PC-9 (cell line): ENCODE measurements at places on chromosomes 3 and 15. TPM values are rescaled to one million over a fixed set of nuclear protein-coding genes. Genes with fewer than 3 reads are reported as not detected.

DNA sequence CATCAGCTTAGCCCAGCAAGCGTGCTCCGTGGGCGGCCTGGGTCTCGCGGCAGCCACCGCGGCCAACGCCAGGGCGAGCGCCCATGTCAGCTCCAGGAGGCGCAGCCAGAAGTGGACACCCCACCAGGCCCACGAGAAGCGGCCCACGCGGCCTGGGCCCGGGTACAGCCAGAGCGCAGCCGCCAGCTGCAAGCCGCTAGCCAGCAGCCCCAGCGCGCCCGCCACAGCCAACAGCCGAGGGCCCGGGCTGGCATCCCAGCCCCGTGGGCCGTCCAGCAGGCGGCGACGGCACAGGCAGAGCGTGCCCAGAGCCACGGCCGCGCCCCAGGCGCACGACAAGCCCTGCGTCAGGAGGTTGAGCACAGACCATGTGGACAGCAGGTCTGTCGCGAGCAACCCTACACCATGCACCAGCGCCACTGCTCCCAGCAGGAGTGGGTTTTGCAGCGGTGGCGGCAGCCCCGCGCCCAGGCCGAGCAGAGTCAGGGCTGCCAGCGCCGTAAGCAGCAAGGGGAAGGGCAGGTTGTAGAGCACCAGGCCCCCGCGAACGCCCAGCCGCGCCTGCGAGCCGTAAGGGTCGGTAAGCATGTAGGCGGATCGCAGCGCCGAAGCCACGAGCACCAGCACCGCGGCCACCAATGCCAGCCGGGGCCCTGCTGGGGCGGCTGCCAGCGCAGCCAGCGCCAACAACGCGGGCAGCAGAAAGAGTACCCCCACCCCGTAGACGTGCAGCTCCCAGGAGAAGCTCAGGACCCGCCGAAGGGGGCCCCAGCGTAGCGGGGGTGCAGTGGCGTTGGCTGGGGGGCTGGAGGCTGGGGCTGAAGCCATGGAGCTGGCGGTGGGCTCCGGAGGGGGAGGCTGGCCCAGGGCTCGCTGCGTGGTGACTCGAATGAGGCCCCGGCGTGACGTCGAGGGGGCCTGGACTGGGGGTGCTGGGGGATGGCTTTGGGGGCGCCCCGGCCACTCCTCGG, 4.9 kb downstream of the PRRT3 start:
- peak; percentile 87 for DNase-seq

DNA sequence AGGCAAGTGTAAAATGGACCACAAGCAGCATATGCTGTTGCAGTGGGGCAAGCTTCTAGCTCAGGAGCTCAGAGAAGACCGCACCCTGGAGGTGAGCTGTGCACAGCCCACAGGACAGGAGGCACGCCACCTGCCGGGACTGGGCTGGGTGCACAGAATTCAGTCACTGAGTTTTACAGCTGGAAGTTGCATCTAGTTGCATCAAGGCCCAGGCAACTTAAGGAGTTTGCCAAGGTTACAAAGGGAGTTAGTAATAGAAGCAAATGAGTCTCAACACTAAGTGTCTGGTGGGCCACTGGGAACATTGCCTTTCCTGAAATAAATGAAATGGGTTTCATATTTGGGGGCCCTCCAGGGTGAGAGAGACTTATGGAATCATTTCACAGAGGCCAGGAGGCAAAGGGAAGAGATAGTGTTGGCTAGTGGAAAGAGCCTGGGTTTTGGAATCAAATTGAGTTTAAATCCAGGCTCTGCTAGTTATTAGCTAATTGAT, 36.0 kb upstream of the TIMP4 start:
- peak; percentile 70 for DNase-seq

GRCh38 chr3:79930196-79930595, 162.4 kb upstream of the ROBO1 start:
- no peak for DNase-seq

- DNase-seq = no peak
Measured at GRCh38 chr3:70053293-70053692, 53.8 kb downstream of the SAMMSON start.

DNA sequence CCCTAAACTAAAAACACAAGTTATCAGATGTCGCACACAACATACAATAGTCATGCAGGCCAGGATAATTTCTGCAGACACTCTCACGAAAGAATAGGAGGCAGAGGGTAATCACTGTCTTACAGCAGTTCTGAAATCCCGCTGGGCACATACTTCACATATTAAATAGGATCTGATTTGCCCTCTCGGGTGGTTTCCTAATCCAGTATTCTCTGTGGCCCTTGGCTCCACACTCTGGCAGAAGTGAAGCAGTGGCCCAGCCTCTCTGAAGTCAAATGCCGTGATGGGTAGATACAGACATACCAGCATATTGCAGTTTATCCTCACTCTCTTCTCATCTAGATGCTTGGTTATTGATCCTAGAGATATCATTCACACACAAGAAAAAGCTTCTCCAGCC, 19.0 kb downstream of the GADL1 start:
- DNase-seq = no peak

GRCh38 chr3:426072-426471, 229.5 kb downstream of the CHL1 start:
- DNase-seq = no peak

DNA sequence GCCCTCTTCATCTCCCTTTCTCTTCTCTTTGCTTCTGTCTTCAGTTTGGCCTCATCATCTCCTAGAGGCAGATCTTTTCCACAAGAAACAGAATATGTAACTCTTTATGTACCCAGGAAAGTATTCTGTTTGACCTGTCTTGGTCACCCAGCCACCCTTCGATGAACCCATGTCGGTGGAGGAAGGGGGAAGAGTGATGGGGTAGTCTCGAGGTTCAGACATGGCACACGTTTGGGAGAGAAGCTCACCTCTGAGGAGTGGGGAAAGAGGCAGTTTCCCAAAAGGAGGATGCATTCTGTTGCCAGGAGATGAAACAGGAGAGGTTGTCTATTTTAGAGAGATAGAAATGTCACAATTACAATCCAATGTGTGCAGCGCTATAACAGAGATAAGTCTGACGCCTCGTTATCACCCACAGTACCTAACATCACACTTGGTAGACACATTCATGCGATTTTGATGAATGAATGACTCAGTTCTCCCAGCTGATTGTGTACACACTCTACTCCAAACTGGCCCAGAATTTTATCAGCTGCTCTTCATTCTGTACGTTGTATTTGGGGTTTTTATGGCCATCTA, 722 bp upstream of the CCDC50 start:
- DNase-seq = peak; percentile 42

DNA sequence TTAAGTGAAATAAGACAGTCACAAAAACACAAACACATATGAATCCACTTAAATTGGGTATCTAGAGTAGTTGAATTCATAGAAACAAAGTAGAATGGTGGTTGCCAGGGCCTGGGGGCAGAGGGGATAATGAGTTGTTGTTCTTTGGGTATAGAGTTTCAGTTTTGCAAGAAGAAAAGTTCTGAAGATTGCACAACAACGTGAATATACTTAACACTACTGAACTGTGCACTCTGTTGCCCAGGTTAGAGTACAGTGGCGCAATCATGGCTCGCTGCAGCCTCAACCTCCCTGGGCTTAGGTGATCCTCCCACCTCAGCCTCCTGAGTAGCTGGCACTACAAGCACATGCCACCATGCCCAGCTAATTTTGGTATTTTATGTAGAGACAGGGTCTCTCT, 14.9 kb downstream of the GRAMD2A start:
- DNase-seq = peak; percentile 78

Gene SST
- total RNA-seq = not detected in 2 replicates

DNA sequence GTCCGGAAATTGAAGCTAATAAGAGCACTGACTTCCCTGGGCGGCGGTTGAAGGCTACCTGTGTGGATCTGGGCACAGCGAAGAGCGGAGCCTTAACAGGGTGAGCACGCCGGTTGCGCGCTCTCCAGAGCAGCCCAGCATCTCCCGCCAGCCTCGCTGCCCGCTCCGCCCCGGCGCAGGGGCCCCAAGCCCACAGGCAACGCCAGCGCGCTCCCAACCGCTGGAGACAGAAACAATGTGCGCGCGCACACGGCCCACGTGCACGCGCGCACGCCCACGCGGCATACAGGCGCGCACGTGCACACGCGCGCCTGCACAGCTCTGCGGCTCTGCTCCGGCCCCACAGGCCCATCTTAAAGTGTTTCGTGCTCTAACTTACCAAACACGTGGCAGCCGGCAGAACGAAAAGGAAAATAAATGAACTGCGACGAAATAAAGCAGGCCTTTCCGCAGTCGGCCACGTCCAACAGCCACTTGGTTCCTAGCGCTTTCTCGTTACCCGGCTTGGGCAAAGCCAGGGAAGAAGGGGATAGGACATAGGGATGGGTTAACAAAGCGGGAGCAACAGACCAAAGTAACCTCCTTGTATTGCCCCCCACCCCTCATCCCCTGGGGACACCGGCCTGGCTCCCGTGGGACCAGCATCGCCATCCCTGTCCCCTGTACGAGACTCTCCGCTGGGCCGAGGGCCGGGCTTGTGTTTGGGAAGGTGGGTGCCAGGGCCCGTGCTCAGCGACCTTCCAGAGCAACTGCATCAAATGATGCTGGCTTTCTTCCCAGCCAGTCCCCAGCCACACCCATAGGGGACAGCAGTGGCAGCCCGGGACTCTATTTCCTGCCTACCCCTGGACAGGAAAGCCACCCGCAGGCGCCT, 203.7 kb downstream of the ABHD5 start:
- DNase-seq = no peak

- no peak for DNase-seq
Measured at GRCh38 chr3:98763076-98763475, at the start of gene ST3GAL6. TSS of gene ST3GAL6 (plus strand) at chr3:98763340. CDS start at chr3:98768441, 5,101 bp downstream.

Gene IL17RB
- not detected in 2 replicates for total RNA-seq

DNA sequence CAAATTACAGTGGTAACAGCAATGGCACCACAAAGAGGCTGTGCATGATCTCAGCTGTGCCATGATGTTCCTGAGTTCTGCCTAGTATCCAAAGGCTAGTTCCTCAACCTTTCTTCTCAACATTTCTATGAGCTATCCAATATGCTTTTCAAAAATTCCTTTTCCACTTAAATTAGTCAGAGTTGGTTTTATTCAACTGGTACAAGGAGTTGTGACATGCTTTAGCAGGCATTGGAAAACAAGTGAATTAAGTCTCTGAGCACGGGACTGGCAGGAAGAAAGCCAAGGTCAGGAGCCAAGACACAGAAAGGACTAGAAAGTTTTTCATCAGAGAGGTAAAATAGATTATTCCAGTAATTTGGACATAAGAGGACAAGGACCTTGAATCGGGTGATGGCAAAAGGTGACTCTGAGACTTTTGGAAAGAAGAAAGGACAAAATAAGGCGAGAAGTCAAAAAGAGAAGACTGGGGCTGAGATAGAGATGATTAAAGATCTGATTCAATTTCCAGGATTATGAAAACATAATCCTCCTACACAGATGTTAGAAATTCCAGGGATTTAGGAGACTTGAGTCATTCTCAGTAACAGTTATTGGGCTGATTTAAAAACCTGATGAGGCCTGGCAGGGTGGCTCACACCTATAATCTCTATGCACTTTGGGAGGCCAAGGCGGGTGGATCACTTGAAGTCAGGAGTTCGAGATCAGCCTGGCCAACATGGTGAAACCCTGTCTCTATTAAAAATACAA, 36.1 kb downstream of the PBRM1 start:
- DNase-seq = no peak

DNA sequence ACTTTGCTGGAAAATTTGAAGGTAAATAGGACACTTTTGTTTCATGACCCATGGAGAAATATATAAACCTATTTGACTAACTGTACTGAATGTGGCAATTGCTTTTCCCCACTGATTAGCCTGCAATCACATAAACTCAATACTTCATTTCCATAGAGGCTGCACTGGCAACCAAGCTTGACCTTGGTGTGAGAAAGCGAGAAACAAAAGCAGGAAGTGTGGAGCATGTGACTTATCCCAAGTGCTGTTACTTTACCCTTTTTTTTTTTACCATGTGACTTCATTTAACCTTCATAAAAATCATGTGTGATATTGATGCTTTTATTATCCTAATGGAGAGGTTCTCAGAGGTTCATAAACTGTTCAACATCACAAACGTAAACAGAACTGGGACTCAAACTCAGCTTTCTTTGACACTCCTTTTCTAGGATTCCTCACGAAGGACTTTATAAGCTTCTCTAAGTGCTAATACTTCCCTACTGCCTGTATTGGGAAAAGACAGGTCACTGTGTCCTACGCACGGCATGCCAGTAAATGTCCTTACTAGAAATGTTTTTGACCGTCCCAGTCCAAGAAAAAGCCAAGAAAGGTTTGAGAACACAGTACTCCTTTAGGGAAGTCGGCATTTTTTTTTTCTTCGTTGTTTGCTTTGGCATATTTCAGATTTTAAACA, 34.9 kb upstream of the ZNF385D start:
- no peak for DNase-seq

GRCh38 chr15:40054605-40054854, 15.5 kb upstream of the SRP14 start:
- DNase-seq = no peak

- DNase-seq = no peak
Measured at GRCh38 chr3:13344663-13345062, 75.5 kb downstream of the NUP210 start.

Gene CMTM8
- 16.8 and 17.8 TPM in 2 replicates for total RNA-seq

- no peak for DNase-seq
Measured at GRCh38 chr3:18469775-18470174, 44.6 kb upstream of the SATB1 start.

Gene CCR3
- 1.7 and 3.1 TPM in 2 replicates for total RNA-seq

Gene DZIP1L
- total RNA-seq = 2.3 and 6.1 TPM in 2 replicates

Gene C3orf62
- total RNA-seq = 6.9 and 12.4 TPM in 2 replicates

DNA sequence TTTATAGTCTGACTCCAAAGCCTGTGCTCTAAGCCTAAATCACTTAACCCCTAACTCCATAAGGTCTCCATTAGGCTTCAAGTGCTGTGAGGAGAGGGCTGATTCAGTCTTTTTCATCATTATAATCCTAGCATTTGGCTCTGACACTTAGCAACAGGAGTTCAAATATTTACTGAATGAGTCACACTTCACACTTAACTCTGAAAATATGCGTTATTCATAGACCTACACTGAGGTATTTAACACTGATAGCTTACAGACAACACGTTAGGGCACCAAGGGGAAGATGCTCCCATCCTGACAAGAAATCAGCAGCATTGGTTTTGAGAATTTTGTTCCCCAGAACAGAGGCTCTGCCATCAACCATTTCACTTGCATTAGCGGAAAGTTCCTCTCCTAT, 53.5 kb downstream of the MSL2 start:
- peak; percentile 91 for DNase-seq

Gene RLBP1
- total RNA-seq = not detected in 2 replicates

Gene FBXO40
- total RNA-seq = not detected in 2 replicates

GRCh38 chr15:55959744-55960447, 33.5 kb downstream of the NEDD4 start:
- no peak for DNase-seq

Gene PLA2G4E
- total RNA-seq = not detected in 2 replicates

Gene CEP19
- 3.4 and 5.5 TPM in 2 replicates for total RNA-seq

DNA sequence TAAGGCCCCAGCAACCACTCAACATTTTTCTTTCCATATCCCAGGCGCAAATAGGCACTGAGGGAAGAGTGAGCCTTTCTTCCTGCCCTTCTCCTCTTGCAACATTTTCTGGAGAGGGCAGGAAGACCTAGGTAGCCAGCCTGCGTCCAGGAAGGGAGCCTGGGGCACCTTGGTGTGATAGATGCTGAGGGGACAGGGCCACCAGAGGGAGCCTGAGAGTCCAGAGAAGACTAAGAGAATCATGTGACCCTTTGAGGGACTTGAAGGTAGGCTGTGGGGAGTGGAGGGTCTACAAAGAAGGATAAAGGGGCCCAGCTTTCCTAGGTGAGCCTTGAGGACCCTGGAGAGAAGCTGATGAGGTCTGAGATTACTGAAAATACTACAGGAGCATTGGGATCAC, 346.6 kb downstream of the CNTN6 start:
- DNase-seq = no peak
